Activated T-cell treated with anti-CD3 and anti-CD28 coated beads for 4 hours (primary cell): ENCODE measurements at places on chromosomes 5 and 9.

DNA sequence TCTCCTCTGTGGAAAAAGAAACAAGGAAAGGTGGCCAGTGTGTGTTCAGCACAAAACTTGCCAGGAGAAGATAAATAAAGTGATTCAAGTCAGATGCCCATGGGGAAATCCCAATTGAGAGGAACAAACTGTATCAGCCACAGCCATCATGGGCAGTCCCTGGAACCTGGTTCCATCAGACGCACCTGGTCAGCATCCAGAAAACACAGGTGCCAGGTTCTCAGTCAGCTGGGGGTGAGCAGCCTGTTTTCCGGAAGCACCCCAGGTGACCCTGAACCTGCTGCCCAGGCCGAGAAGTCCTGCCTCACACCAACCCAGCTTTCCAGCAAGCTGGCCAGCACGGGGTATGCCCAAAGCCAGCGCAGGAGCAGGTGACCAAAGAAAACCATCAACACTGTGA is 30.5 kb downstream of the PTCH1 start:
- DNase-seq: no peak

GRCh38 chr5:95417971-95418370 is 26.8 kb downstream of the FAM81B start:
- DNase-seq: no peak

DNA sequence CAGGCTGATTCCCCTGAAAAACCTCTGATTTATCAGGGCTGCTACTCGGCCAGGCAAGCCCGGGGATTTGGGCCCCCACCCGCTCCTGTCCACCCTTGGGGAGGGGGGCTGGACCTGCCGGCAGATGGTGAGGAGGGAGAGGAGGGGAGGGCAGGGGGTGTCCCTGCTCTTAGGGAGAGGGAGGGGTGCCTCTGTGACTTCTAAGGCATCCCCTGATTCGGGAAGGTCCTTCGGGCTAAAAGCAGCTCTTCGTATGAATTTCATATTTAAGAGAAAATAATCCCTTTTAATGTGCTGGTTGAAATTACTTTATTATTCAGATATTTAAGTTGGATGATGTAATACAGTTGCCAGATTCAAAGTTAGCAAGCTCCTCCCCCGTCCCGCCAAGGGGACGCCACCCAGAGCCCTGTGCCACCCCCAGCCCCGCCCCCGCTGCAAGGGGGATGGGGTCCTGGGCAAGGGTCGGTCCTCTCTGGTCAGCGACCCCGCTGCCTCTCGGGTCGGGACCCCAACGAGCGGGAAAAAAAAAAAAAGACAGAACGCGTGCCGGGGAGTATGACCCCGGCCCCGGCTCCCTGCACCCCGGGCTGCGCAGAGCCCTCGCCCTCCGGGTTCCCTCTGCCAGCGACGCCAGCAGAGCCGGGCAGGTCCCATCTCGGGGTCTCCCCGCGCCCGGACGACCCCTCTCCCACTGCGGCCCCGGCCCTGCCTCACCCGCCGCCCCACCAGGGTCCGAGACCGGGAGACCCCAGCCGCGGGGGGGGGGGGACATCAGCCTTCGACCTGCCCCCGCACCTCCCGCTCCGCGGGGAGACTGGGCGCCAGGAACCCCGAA is 12.4 kb downstream of the LHX3 start:
- no peak for DNase-seq

DNA sequence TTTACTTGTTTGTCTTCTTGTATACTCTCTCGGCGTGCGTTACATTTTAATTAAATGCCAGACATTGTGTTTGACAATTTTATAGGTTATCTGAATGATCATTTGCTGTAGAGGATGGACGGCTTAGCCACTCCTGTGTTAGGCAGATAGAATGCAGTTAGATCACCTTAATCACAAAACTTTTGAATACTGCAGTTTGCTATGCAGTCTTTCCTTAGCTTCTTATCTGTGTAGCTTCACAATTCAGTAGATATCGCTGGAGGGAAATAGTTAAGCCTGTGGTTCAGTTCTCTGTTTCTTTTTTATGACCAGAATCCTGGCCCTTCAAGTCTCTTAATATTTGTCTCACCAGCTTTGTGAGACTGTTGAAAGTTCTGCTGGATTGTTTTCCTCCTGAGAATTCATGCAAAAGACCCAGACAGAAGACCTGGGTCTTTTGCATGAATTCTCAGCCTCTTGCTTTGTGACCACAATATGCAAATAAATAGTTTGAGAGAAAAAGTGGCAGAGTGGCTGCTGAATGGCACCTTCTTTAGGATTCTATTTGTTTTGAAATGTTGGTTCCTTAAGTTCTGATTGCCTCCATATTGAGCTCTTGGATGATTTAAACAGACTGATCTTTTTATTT is 40.2 kb downstream of the RASA1 start:
- no peak for DNase-seq

- no peak for DNase-seq
These were observed 351.8 kb downstream of the RAB3C start for GRCh38 chr5:58934629-58935097.

GRCh38 chr5:128586848-128587247 is 48.8 kb upstream of the FBN2 start:
- no peak for DNase-seq

DNA sequence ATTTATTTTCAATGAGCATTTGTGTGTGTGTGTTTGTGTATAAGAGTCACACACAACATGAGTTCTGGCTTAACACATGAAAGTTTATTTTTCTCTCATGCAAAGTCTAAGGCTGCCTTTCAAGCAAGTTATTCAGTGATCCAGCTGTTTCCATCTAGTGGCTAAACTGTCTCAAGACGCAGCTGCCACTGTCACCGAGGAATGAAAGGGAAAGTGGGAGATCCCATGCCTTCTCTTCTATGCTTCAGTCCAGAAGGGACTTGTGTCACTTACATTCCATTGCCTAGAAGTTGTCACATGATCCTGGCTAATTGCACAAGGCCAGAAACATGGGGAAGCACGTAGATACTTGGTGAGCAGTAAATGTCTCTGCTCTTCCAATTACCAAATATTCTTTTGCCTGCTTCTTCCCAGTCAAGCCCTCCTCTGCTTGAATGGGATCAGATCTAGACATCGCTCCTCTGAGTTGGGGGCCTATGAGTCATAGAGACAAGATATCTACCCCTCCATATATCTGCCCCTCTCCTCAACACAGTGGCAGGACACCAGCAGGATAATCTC is 30.4 kb upstream of the SLIT3 start:
- DNase-seq: no peak

DNA sequence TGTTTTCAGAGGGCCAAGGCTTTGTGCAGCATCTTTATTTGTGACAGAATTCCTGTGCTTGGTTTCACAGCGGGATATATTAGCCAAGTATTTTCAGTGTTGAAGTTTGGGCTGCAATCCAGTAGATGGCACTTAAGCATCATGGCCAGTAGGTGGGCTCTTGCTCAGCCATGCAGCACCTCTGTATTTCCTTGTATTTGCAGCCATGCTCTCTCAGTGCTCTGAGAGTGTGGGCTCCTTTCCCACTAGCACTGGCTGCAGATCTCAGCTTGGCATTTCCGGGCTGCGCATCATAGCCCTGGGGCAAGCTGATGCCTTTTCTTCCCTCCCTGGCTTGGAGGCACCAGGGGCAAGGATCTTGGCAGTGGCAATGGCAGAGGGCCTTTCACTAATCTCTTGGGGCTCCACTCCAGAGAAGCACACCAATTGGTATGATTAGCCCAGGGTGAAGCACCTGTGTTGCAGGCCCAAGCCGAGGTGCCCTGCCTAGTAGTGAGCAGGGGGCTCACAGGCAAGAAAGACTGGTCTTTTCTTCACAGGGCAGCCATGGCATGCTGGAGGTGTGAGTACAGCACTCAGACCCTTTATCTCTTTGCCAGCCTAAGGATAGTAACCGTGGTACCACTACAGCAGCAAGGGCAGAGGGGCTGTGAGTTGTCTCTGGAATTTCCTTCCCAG is 48.3 kb downstream of the SLCO6A1 start:
- DNase-seq: no peak

DNA sequence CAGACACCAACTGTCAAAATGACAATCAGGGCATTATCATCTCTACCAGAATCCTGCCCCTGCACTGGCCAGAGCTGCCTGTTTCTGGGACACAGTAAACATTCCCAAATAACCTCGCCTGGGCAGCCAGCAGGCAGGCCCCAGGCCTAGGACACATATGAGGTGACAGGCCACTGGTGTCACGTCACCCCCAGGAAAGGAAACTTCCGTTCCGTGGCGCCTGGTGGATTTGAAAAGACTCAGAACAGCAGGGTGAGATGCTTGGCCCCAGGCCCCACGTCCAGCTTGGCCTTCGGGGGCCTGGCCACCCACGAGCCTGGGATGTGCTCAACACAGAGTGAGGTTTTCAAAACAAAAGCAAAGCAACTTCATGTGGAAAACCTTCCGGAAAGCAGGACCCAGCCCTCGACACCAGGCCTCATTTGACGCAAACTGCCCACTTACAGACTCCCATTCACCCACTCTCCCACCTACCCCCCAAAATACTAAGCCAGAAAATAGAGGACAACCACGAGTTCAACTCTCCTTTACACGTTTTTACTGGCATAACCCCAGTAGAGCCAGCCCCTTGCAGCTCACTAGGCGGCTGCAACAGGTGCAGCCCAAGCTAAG is 1.2 kb downstream of the SEMA4D start:
- no peak for DNase-seq

DNA sequence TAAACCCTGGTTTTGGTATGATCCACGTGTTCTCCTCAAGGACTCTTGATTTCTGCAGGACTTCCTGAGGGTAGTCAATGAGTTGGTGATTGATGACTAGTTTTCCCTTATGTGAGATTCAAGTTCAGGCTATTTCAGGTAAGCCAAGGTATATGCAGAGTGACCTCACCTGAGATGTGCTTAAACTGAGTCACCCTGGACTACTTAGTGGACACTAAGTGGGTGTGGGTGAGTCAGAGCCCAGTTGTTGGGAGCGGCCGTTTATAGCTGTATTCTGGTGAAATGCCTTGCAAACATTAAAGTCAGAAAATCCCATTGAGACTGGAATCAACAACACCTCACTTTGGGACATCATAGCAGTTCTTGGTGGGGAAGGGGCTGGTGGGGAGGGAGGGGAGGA is 62.9 kb downstream of the SLC28A3 start:
- DNase-seq: no peak

DNA sequence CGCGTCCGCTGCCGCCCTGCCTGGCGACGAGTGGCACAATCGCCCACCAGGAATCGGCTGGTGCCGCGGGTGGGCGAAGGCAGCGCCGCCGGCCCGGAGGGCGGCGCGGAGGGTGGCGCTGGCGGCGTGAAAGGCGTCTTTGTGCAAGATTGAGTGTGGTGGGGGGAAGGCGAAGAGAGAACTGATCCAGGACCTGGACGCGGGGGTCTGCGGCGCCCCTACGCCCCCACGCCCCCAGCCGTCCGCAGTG is 4.6 kb upstream of the RGMB start:
- DNase-seq: no peak

- peak; percentile 47 for DNase-seq
These were observed 100.6 kb upstream of the SELENOP start for GRCh38 chr5:42912184-42912798.

GRCh38 chr5:151591144-151591819 is at the start of gene FAT2:
FAT2 (minus strand) TSS chr5:151591331; CDS start chr5:151568931, 22,400 bp downstream.
- no peak for DNase-seq

GRCh38 chr9:76932757-76933156 is 26.8 kb upstream of the PRUNE2 start:
- no peak for DNase-seq

- no peak for DNase-seq
These were observed 8.8 kb downstream of the VDAC1 start for GRCh38 chr5:133995883-133996563.

- DNase-seq: no peak
These were observed 274.6 kb upstream of the IRX4 start for GRCh38 chr5:2157372-2157771.

DNA sequence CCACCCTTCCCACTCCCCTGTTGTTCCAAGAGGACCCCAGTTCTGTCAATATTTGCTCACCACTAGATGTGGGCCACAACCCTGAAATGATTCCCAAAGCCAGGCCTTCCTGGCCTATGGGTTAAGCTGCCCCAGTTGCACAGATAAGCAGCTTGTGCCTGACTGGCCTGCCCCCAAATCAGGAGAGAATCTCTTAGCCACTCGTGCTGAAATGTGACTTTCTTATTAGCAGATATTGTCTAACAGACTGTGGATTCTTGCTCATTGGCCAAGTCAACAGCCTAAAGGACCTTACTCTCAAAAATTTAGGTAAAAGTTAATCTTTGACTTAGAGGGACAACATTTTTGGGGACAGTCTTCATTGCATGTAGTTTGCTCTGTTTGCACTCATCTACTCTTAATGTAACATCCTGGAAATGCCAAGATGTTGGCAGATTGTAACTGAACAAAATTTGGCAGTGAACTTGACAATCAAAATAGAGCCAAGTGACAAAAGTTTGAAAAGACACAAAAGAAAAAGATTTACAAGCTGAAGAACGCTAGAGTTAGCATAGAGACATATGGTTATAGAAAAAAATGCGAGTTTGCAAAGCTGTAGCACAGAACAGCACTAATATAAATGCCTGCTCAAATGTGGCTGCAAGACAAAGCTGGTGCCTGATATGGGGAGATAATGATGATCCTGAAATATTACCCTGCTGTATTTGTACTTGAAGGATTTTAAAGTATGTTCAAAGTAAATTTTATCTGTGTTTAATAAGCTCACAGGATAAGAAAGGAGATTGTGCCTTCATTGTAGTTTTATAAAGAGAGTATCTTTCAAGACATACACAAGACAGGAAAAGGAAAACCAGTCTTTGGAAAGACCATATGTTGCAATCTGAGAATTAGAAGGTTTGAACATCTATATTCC is 29.0 kb upstream of the FSD1L start:
- DNase-seq: no peak

DNA sequence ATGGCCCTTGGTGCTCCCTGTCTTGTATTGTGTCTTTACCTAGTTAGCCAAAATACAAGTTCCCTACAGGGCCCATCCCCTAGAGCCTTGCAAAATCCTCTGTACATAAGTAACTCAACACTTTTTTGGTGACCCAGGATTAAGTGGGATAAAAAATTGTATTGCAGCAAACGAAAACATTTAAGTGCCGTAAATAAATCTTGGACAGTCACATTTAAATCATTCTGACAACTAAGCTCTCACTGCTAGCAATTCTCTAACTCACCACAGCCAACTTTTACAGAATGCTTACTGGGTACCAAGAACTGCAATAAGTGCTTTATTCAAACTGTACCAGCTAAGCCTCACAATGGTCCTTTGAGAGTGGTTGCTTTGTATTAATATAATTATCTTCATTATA is 56.6 kb downstream of the GNAQ start:
- no peak for DNase-seq

GRCh38 chr5:2591777-2592453 is 159.6 kb downstream of the IRX2 start:
- no peak for DNase-seq

DNA sequence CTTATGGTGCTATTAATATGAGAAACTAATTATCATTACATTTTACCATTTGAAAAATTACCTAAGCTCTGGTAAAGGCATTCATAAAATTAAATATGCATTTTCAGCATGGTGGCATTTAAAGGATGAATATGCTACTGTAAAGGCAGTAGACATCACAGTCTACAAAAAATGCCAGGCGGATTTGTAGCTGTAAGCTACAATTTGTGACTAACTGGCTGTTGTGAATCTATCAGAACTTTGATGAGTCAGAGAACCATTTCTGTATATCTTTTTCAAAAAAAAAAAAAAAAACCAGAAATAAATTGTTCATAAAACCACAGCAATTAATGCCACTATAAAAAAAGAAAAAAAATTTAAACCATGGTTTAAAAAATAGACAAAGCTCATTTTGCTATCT is 186.3 kb downstream of the NFIB start:
- no peak for DNase-seq
